ENCODE measurements at places on chromosomes 6 and 20. TPM values are rescaled to one million over a fixed set of nuclear protein-coding genes. Genes with fewer than 3 reads are reported as not detected.

DNA sequence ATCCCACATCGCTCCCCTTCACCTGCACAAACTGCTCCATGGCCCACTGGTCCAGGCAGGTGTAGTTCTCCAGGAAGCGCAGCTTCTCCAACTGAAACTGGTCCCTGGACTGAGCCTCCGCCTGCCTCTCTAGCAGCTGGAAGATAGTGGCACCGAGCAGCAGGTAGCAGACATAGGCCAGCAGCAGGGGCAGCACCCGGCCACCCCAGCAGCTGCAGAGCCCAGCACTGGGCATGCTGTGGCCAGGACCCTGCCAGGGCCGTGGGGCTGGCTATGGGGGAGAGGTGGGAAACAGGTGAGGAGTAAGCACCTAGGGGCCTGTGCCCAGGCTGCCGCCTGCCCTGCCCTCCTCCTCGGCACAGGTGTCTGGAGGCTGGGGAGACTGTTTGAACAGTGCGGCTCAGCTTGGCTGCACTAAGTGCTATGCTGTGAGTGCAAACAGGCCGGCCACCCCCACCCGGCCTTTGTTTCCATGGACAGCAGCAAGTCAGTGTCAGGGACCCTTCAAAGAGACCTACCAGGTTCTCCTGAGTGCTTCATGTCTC lies at the start of gene KCNK16:
Gene KCNK16, minus strand, starts transcription at position 397 of the 545 bp plus-strand sequence. Its CDS starts 162 bp downstream, at position 235.
- no peak for DNase-seq

- no peak for DNase-seq
Measured at GRCh38 chr20:58076405-58076804, 152.0 kb downstream of the ANKRD60 start.

DNA sequence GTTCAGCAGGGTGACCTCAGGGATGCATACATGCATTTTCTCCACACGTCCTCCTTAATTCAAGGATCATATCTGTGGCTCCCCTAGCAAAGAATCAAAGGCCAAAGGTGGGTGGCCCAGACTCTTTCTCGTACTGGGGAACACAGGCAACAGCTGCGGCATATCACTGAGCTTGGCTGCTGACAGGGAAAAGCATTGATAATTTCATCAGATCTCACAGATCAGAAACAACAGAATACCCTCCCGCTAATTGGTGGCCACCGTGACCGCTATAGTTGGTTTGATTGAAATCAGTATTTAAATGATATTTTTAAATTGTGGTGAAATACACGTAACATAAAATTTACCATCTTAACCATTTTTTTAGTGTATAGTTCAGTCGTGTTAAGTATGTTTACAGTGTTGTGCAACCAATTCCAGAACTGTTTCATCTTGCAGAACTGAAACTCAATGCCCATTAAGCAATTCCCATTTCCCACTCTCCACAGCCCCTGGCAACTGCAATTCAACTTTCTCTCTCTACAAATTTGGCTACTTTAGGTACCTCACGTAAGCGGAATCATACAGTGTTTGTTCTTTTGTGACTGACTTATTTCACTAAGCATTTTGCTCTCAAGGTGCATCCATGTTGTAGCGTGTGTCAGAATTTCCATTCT lies 74.7 kb upstream of the TMEM170B start:
- DNase-seq = no peak

- no peak for DNase-seq
Measured at GRCh38 chr20:48563191-48563870, 264.5 kb downstream of the PREX1 start.

- no peak for DNase-seq
Measured at GRCh38 chr6:15283986-15284361, 38.1 kb downstream of the JARID2 start.

GRCh38 chr6:153790048-153790447 lies 249.0 kb upstream of the OPRM1 start:
- no peak for DNase-seq

- DNase-seq = no peak
Measured at GRCh38 chr6:15877231-15877630, 214.4 kb upstream of the DTNBP1 start.

- no peak for DNase-seq
Measured at GRCh38 chr6:140062043-140063020, 687.9 kb upstream of the CITED2 start.

DNA sequence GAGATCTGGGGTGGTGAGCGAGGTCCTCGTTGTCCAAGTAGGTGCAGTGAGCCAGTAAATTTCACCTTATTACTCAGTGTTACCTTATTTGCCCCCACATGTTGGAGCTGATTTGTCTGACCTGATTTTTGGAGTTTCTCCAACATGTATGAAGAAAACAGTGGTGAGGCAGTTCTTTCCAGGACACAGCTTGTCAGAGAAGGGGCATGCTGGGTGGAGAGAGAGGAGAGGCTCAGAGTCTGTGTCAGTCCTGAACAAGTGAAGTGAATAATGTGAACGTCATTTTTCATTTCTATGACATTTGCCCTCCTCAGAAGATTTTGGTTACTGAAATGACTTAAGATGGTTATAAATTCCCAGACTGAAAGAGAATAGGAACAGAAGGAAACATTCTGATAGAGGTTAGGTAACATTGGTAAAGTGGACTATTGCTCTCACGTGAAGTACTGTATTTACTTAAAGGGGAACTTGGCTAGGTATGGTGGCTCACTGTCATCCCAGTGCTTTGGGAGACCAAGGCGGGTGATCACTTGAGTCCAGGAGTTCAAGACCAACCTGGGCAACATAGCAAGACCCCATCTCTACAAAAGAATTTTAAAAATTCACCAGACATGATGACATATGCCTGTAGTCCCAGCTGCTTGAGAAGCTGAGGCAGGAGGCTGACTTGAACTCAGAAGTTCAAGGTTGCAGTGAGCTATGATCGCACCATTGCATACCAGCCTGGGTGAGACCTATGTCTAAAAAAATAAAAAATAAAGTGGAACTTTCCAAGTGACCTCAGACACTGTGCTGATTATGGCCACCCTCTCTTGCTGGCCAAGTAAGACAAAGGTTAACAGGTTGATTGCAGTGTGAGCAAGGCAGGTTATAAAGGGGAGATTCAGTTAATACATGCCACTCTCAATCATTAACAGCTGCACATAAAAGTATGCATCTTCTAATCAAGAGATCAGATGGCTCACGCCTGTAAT lies 184.3 kb downstream of the EDN1 start:
- DNase-seq = no peak

DNA sequence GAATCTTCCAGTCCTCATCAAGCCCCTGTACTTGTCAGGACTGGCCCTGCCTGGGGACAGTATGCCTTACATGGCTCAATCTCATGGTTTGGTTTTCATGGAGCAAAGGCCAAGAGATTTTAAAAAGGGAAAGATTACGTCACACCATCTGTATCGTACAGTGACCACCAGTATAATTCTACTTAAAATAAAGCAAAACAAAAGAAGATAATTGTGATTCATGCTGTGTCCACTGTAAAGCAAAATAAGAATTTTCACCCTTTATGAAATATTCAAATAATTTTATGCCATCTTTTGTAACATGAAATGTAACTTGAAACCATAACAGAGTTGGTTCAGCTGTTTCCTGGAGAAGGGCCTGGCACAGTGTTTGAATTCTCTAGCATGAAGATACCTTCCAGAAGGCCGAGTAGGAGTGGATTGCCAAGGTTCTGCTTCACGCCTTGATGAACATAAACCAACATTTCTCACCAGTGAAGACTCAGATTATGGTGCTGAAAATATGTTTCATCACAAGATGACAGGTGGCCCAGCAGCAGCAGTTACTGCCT lies 486.5 kb downstream of the RFPL4B start:
- no peak for DNase-seq

- no peak for DNase-seq
Measured at GRCh38 chr20:6707321-6707831, 60.1 kb upstream of the BMP2 start.

GRCh38 chr20:32205110-32205842 lies 2.3 kb downstream of the PLAGL2 start:
- DNase-seq = no peak

DNA sequence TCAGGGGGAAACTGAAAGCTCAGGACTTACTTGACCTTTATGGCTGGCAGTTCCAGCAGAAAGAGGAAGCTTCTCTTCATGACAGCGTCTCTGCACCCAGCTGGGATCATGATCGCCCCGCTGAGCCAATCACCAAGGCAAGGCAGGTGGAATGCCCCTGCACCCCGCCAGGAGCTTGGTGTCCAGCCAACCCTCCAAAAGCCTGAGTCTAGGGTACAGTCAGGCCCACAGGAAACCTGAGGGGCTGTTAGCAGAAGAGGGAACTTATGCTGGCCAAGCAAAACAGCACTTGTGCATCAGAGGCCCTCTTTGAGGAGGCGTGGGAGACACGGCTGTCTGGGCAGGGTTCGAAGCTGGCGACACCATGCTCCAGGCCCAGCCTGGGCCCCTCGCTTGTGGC lies 188.3 kb upstream of the GMDS start:
- DNase-seq = no peak

GRCh38 chr6:13338038-13338437 lies 9.7 kb upstream of the TBC1D7 start:
- DNase-seq = no peak

DNA sequence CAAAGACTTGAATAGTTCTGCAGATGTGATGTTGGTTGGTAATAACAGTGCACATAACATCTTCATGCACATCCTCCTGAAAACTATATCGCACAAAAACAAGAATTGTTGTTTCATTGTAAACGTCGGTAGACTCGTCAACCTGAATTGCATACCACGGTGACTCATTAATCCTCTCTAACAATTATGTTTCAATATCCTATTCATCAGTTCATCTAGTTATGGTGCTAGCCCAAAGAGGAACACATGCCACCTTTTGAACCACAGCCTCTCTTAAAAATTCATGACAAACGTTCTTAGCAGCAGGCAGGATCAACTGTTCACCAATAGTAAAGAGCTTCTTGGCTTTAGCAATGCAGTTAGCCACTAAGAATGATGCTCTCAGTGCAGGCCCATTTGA lies 25.0 kb downstream of the CRYBG1 start:
- no peak for DNase-seq

DNA sequence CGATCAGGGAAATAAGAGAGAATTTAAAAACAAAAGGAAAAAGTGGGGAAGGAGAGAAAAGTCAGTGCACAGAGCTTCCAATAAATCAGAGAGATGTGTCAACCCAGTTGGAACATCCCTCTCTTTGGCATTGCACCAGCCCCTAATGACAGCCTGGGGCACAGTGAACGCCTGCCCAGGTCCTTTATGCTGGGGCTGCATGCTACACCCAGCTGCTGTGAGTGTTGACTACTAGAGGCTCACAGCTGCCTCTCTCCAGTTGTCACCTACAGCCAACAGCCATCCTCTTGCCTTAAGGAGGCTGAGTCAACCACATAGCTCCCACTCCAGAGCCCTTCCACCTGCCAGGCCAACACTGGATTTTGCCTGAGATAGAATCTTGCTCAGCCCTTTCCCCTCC lies 19.0 kb downstream of the OR2H2 start:
- no peak for DNase-seq

DNA sequence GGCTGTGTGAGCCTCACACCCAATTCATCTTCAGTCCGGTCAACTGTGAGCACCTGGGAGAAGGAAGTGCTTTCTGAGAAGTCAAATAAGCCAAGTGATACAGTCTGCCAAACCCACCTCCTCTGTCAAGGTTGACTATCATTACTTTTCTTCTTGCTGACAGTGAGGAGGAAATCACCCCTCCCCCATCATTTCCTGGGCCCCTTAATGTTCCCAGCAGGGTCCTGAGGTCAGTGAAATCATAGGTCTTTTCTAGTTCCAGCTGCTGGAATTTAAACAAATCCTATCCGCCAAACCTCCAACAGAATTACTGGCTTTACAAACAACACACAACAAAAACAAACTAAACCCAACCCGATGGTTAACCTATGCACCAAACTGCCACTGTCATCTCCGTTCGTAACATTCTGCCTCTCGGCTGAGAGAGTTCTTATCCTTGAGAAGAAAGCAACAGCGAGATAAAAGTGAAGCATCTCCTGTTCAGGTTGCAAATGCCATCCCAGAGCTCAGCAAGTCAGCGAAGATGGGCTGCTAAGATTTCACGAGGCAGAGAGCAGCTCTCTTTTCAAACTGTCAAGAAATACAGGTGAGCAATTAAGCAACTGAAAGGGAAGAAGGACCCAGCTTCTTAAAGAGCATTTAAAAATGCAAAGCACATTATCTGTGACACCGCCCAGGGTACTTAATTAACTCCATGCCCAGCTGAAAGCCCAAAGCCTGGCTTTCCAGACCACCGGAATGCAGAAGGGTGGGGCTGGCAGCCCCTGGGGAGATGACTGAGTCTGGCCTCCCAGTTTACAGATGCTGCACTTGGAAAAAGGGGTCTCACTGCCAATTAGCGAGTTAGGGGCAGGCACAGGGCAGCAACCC lies 24.7 kb downstream of the GFOD1 start:
- DNase-seq = no peak

DNA sequence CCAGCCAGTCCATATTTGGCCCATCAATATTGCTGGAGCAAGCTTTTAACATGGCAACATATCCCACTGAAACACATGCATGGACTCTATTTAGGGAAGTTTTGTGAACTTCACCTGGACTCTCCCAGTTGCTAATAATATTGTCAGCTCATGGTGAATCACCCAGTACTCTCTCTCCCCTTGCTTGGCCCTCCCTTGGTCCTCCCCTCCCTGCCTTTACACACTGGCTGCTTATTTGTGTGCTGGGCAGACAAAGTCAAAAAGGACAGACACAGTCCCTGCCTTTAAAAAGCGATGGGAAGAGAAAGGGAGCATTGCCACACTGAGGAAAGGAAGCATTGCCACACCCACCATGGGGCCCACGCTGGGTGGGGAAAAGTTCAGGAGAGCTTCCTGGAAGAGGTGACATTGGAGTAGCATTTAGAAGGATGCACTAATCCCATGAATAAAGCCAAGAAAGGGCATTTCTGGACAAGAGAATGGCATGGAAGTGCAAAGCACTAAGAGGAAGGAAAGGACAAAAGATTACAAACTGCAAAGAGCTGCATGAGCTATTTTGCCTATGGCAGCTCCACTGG lies 143.4 kb upstream of the EXOC2 start:
- DNase-seq = no peak

DNA sequence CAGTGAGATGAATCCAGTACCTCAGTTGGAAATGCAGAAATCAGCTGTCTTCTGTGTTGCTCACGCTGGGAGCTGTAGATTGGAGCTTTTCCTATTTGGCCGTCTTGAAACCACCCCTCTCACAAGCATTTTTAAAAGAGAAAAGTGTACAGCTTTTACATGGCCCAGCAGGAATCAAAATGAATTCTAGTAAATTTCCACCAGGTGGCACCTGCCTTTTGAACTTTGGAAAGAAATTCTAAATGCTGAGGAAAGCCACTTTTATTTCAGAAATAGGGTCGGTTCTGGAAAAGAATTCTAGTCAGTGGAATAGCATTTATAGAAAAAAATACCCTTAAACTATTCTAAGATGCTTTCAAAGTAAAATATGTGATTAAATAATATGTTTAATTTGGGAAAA lies 647.8 kb downstream of the CD109 start:
- DNase-seq = no peak

AKAP12 gene
- 0.72 TPM for total RNA-seq

RFX6 gene
- total RNA-seq = not detected

CDSN gene
- total RNA-seq = not detected

GINM1 gene
- total RNA-seq = 28.7 TPM

COL11A2 gene
- total RNA-seq = 0.51 TPM

MUC22 gene
- not detected for total RNA-seq

IMPG1 gene
- total RNA-seq = not detected

ENPP3 gene
- total RNA-seq = not detected

HLA-B gene
- 3,502 TPM for total RNA-seq

Measured in GM12878 (cell line).